ENCODE measurements at places on chromosomes 7 and 10.

- DNase-seq, result no peak
Observed at GRCh38 chr10:3208481-3209406, 36.2 kb upstream of the PITRM1 start.

DNA sequence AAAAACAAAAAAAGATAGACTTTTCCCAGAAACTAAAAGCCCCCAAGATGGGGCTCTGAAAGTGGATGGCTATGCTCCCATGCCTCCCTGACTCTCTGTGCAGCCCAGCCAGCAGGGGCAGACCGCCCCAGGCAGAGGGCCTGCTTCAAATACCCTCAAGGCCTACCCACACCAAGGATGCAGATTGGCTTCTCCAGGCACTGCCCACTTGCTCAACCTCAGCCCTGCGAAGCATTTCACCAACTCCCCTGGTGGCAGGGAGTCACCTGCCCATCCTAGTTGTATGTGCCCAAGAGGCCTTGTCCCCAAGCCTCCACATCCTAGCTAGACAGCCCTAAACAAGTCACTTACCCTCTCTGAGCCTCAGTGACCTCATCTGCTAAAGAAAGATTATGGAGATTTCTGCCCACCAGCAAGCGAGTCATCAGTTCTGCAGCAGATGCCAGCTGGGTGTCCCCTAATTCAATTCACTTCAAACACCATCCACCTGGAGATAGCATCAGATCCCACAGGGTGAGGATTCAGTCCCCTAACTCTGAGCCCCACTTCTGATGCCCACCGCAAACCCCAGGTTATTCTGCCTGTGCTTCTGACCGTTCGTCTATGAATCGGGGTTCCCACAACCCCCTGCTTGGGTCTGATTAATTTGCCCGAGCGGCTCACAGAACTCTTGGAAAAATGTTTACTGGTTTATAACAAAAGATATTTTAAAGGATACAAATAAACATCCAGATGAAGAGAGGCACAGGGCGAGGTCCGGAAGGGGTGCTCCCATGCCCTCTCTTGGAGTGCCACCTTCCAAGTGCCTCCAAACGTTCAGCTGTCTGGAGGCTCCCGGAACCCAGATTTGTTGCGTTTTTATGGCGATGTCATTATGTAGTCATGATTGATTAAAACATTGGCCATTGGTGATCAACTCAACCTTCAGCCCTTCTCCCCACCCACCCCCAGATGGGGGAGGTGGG lies 18.6 kb upstream of the ZMIZ1 start:
- no peak for DNase-seq

GRCh38 chr10:47277352-47278151 lies 22.4 kb upstream of the GDF10 start:
- DNase-seq, result no peak

GRCh38 chr7:27151931-27152815 lies at the start of gene HOXA3:
Gene HOXA3 (minus strand): TSS chr7:27152583. CDS start chr7:27110640, 41,943 bp downstream.
- no peak for DNase-seq

DNA sequence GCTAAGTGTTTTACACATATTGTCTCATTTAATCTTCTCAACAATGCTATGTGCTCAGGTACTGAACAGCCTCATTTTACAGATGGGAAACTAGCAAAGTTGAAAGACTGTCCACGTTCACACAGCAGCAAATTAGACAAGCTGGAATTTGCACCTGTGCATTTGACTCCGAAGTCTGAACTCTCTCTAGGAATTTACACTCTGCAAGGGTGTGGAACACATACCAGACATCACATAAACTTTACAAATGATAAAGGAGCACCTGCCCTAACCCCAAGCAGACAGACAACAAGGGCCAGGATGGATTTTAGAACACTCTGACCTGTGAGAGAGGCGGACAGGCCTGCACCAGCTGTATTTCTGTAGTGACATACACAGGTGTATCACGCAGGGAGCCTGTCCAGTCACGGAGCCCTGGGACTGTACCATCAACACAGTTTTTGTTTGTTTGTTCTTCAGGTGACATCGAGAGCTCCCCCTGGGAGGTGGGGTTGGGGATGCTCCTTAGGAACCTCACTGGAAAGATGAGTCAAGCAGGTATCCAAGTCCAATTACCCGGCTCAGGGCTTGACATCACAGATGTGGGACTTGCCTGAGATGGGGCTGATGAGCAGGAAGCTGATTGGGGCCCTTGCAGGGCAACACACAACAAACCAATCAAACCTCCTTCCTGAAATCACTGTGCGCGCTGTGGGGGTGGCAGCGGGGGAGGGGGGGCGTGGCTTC lies 31.0 kb downstream of the MKI67 start:
- DNase-seq, result no peak

- DNase-seq, result no peak
Observed at GRCh38 chr7:2687338-2687869, 598 bp upstream of the AMZ1 start.

GRCh38 chr7:141659501-141659900 lies 42.5 kb downstream of the DENND11 start:
- DNase-seq, result no peak

DNA sequence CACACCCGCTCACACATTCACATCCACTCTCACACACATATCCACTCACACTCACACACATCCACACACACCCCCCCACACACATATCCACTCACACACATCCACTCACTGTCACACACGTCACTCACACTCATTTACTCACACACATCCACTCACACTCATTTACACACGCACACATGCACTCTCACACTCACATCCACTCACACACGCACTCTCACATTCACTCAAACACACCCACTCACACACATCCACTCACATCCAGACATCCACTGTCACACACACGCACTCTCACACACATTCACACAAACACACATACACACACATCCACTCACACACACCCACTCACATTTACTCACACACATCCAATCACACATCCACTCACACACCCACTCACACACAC lies 18.3 kb downstream of the PWWP2B start:
- no peak for DNase-seq

- no peak for DNase-seq
Observed at GRCh38 chr7:157263156-157263555, 73.6 kb upstream of the DNAJB6 start.

DNA sequence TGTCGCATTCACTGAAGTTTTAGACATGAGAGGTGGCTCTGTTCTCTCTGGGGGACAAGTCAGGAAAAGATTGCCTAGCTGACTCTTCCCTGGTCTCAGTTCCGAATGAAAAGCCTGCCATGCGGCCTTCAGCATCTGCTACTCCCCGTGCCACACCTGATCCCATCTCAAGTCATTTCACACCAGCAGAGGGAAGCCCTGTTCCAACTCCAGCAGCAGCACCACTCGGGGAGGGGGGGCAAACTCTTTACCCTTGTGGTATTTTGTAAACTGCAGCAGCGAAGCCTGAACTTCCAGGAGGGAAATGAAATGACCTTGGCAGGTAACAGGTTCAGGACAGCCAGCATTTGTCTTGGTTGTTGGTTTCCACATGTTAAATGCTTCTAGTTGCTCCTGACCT lies 13.8 kb downstream of the LRRC4 start:
- DNase-seq, result no peak

GRCh38 chr10:80700252-80700651 lies 162.6 kb downstream of the SH2D4B start:
- no peak for DNase-seq

DNA sequence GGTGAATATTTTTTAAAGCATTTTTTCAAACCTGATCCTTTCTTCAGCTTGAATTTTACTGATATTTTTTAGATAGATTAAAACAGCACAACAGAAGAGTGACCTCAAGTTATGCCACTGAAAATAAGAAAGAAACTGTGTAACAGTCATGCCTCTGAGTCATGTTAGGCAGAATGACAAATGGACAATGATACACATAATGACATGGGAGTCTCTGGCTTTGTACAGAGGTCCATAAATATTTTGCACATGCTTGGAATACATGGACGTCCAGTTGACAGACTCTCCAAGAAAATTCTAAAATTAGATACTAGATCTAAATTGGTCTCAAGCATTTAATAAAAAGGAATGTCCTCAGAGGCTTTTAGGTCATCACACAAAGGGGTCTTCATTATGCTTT lies 21.9 kb upstream of the SEMA3A start:
- DNase-seq, result no peak
